Activated CD4-positive, alpha-beta T cell treated with anti-CD3 and anti-CD28 coated beads for 24 hours (primary cell): ENCODE measurements at places on chromosomes 4 and X.

GRCh38 chr4:158965226-158965625 is 137.7 kb upstream of the RAPGEF2 start:
- DNase-seq: no peak

DNA sequence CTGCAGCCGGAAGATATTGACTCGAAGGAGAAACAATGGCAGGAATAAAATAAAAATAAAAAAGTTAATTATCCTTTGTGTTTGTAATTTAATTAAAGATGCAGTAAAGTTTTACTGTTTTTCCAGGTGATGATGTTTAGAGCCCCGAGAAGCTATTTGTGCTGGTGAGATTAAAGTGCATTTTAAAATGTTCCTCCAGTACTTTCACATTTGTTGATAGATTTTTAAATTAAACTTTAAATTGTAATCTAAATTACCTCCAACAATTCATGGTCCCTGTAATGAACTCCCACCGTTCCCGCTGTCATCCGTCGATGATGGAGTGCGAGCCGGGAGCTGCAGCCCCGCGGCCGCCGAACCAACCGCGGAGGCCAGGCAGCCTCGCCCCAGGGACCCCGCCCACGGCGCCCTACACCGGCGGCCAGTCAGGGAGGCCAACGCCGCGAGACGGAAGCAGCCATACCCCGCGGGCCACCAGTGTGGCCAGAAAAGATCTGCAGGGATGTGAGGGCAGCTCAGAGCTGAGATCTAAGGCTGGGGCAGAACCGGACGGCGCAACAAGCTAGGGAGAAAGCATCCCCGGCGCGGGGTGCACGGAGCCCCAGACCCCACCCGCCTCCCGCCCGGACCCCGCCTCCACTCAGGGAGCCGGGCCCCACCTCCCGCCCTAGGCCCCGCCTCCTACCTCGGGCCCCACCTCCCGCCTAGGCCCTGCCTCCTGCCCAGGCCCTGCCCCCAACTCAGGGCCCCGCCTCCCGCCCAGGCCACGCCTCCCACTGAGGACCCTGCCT is 104.0 kb downstream of the FAM53A start:
- peak; percentile 79 for DNase-seq

DNA sequence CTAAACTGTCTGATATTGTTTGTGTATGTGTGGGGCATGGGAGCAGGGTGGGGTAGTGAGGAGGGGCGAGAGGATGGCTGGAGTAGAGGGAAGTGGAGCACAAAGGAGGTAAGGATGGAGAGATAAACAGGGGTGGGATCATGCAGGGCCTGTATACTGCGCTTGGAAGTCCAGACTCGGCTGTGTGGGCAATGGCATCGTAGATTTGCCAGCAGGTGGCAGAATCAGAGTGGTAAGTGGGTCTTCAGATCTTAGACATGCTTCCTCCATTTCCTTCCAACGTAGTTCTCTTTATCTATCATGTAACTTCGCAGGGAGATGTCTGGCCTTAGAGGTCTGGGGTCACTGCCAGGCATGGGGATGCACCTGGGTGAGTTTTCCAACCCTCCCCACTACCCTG is 155.5 kb downstream of the PDGFRA start:
- no peak for DNase-seq

- no peak for DNase-seq
Measured at GRCh38 chr4:43680421-43680820, 768.2 kb downstream of the KCTD8 start.

DNA sequence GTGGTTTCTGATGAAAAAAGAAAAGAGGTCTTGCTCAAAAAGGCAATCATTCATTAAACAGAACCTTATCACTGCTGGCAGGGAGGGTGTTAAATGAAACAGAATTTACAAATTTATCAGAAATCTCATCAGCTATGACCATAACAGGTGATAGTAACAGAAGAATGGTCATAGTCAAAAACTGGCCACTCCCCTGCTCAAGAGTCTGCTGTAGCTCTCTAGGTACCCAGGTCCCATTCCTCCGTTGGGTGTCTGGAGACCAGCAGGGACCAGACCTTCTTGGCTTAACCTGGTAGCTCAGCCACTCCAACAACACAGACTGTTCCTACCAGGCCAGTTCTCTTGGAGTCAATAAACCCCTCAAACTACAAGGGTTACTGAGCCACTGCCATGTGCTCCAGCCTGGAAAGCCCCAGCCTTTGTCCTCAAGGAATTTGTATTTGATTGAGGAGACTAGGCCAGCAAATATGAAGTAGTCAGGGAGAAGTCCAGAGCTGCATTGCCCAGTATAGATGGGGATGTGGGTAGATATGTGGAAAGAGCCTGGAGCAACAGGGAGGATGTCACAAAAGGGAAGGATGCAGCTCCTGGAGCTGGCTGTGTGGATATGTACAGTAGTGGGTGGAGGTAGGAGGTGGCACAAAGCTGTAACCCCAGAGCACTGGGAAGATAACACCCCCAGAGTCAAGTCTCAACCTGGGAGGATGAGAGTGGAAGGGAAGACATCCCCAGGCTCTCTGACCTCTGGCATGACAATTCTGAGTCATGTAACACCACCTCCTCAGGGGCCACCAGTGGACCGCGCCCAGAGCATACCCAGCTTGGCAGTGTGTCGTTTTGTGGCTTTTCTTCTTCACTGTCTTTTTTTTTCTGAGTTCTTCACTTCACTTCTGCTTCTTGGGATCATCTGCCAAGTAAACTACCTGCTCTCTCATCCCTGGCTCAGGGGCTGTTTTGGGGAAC is 21.9 kb downstream of the RASL11B start:
- DNase-seq: no peak

DNA sequence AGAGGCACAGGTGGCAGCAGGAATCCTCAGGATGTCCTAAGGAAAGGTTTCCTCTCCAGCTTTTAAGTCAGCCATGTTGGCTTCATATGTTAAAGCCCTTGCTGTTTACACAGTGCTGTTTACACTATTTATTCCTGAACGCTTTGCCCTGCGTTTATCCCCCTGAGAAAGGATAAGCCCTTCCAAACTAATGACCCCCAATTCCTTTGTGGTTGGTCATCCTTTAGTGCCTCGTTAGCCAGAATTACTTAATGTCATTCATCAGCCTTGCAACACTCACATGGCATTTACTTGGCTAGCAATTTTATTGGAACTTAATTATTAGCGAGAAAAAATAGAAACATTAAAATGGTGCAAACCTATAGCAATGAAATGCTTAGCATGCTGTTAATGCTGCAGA is 23.8 kb downstream of the VCX2 start:
- no peak for DNase-seq

DNA sequence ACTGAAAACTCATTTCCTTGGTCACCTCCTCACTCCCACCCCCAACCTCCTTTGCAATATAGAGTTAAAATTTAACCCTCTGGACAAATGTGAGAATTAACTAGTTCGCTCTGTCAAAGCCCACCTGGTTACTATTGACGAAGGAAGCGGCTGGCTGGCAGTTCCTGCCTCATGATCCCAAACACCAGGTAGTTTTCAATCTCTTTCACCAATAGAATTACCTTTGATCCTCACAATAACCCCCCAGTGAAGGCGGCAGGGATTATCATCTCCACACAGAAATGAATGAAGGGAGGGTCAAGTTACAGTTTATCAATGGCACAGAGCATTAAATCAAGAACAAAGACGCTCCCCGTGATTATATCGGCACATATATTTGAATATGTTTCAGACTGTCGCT is 65.7 kb upstream of the TTC29 start:
- no peak for DNase-seq

DNA sequence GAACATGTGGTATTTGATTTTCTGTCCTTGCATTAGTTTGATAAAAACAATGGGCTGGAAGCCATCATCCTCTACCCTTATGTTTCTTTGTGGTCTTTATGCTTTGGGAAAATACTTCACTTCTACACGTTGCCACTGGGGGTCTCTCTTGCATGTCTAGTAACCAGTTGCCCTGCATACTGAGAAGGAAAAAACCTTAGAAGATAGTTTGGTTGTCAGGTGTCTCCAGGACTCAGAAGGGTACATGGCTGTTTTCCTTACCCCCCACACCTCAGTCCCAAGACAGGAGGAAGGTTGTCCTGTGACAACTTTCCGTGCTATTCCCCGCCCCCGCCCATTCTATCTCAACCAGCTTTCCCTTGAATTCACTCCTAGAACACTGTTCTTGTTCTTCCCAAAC is 62.1 kb upstream of the LANCL3 start:
- DNase-seq: no peak

DNA sequence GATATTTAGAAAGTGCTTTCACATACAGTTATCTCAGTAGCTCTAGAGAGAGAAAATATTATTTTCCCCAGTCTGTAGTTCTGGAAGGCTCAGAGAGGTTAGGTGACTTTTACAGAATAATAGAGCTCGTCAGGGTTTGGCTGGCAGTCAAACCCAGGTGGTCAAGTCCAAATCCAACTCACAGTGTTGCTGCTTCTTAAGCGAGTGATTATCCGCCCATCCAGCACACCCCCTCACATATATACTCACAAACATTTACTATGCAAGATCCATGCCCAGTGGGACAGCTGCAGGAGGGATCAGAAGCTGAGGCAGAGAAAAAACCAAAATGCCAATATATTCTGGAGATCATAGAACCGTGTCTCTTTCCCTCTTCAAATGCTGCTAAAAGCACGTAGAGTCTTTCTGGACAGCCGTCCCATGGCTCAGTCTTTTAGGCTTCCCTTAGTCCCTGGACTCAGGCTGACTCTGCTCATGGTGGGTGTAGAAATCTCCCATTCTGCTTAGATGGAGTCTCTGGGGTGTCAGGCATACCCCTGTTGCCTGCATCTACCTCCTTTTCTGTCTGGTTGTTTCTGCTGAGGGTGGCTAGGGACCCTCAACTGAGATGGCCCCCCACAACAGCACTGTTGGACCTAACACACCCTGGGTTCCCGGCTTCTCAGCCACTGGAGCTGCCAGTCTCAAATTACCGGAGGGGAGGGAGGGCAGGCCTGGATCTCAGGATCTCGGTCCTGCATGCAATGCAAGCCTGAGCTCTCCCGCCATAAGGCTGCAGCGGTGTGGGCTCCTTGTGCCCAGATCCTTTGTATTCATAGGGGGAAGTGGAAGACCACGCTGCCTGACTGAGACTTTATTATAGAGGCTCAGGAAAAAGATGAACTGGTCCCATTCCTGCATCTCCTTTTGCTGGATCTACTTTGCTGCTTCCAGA is at the start of gene CHRNA9:
CHRNA9 (plus strand) TSS at position 743 of the 934 bp plus-strand sequence; CDS start at position 878, 135 bp downstream.
- no peak for DNase-seq

DNA sequence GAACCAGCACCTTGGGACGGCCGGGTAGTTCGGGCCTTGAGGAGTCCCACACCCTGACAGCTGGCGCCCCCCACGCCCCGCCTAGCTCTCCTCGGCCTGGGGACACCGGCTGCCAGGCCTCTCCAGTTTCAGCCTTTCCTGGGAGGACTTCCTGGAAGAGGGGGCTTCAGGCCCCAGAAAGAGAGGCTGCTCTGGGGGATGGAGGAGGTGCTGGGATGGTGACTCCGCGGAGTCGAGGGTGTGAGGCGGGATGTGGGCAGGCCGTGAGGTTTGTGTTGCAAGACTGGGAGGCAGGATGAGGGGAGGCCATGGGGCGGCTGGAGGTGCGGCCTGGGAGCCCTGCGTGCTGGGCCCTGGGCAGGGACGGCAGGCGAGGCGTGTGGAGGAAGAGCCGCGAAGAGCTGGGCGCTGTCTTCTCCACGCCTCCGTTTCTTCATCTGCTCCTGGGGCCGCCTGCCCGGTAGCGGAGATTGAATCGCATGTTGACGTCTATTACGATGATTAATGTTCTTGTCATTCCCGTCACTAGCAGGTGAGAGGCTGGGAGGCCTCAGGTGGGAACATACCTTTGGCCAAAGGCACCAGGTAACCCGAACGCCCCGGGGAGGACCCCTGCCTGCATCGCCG is 918 bp upstream of the FGFRL1 start:
- DNase-seq: peak; percentile 38

DNA sequence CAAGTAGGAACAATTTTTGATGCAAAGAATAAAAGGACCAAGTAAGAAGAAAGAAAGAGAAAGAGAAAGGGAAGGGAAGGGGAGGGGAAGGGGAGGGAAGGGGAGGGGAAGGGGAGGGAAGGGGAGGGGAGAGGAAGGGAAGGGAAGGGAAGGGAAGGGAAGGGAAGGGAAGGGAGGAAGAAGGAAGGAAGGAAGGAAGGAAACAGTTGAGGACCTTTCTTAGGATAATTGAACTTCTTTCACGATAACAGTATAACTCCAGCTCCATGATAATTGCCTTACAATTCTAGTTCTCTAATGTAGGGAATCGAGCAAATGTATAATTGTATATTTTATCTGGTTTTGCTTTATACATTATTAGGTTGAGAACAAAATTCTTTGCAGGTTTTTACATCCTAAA is 556.2 kb upstream of the PCDH10 start:
- DNase-seq: no peak

- DNase-seq: no peak
Measured at GRCh38 chrX:97867266-97867665, 983.6 kb downstream of the RPA4 start.

DNA sequence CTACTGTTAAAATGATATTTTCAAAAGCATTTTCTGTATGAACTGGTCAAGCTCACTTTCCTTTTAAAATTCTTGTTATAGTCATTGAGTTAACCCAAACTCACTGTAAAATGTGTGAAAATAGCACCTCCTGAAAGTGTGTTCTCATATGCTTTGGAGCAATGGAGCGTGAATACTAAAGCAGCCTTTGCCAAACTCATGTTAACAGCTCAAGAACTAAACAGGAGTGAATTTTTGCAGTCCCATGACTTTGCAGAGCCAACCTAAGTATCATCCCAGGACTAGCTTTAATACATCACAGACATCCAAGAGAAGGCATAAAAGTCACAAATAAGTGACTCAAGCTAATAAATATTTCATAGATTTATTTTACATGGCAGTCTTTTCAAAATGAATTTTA is 2.3 kb downstream of the AMMECR1 start:
- no peak for DNase-seq

GRCh38 chrX:154824638-154825037 is 9.8 kb downstream of the SMIM9 start:
- DNase-seq: no peak

GRCh38 chrX:10554612-10555270 is 65.6 kb downstream of the MID1 start:
- DNase-seq: no peak

GRCh38 chr4:94298725-94299252 is 43.8 kb downstream of the HPGDS start:
- no peak for DNase-seq

DNA sequence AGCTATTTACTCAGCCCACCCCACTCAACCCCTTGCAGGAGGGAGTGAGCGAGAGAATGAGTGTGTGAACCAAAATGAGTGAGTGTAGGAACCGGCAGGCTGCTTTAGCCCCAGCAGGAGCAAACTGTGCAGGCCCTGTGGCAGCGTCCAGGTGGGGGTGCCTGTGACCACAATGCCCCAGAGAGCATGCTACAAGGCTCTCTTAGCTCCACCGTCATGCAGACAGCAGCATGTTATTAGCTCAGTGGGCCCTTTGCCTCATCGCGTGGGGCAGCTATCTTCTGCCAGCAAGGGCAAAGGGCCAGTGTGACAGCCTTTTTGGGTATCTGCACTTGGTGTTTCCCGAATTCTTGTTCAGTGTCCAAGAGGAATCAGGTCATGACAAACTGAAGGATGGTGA is 271.3 kb downstream of the GPM6A start:
- DNase-seq: no peak

- DNase-seq: no peak
Measured at GRCh38 chr4:171334549-171334948, 478.7 kb upstream of the GALNTL6 start.

- no peak for DNase-seq
Measured at GRCh38 chr4:154497889-154498288, 6.3 kb upstream of the DCHS2 start.

GRCh38 chr4:6782846-6783110 is 251 bp downstream of the KIAA0232 start:
- no peak for DNase-seq

- DNase-seq: no peak
Measured at GRCh38 chr4:147749811-147750321, 18.0 kb downstream of the ARHGAP10 start.

- no peak for DNase-seq
Measured at GRCh38 chr4:27123123-27123768, 262.6 kb downstream of the STIM2 start.
